Fibroblast of skin of right quadriceps (primary cell): ENCODE measurements at places on chromosomes 12 and 14.

DNA sequence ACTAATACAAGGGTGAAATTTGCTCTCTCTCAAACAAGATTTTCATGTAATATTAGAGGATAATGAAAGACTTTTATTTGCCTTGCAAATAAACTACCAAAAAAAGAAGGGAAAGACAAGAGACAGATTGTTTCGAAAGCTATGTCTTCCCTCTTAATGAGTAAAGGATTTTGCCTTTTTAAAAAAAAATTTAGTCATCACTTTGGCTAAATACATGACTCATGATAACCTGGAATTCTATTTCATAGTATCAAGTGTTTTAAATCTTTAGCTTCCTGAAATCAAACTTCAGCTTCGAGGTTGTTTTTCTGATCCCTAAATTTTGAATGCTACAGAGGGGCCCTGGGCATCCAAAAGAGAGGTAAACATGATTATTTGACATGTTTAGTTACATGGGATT is 144.4 kb downstream of the CCDC59 start:
- no peak for DNase-seq

DNA sequence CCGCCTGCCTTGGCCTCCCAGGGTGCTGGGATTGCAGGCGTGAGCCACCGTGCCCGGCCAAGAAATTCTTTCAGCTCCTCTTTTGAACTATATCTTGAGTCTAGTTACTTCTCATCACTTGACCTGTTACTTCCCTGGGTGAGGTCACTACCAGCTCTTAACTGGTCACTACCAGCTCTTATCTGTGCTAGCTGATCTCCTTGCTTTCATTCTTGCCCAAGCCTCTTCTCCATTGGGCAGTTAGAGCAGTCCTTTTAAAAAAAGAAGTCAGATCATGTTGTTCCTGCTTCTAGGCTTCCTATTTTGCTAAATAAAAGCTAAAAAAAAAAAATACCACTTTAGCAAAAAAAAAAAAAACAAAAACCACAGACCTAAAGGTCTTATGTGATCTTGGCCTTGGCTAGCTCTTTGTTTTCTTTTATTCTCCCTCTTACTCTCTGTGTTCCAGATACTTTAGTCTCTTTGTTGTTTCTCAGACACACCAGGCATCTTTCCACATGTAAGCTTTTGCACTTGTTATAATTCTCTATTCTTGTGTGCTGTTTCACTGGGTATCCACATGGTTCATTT is 63.5 kb downstream of the RAD51B start:
- no peak for DNase-seq

DNA sequence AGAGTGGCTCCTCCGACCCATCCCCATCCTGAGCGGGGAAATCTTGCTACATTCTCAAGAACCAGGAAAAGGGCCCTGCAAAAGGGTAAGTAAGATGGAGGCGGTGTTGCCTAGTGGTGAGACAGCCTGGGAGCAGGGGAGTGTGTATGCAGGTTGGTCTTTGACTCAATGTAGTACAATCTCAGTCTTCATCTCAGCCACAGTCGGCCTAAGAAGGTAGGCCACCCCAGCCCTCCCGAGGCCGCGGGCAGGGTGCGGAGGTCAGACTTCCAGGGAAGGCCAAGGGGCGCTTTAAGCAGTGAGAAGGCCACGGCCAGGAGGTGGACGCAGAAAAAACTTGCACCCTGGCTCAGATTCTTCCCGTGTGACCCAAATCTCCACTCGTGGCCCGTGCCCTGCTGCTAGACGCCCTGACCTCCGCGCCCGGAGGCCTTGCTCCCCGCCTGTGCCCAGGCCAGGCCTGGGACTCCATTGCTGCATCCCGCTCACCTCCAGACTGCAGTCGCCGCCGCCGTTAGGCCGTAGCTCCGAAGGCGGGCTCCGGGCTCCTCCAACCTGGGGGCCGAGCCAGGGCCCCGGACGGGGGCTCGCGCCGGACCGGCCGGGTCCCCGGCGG is 435 bp downstream of the FOXM1 start:
- peak; percentile 33 for DNase-seq

GRCh38 chr14:65776193-65776852 is 363.8 kb downstream of the FUT8 start:
- no peak for DNase-seq

DNA sequence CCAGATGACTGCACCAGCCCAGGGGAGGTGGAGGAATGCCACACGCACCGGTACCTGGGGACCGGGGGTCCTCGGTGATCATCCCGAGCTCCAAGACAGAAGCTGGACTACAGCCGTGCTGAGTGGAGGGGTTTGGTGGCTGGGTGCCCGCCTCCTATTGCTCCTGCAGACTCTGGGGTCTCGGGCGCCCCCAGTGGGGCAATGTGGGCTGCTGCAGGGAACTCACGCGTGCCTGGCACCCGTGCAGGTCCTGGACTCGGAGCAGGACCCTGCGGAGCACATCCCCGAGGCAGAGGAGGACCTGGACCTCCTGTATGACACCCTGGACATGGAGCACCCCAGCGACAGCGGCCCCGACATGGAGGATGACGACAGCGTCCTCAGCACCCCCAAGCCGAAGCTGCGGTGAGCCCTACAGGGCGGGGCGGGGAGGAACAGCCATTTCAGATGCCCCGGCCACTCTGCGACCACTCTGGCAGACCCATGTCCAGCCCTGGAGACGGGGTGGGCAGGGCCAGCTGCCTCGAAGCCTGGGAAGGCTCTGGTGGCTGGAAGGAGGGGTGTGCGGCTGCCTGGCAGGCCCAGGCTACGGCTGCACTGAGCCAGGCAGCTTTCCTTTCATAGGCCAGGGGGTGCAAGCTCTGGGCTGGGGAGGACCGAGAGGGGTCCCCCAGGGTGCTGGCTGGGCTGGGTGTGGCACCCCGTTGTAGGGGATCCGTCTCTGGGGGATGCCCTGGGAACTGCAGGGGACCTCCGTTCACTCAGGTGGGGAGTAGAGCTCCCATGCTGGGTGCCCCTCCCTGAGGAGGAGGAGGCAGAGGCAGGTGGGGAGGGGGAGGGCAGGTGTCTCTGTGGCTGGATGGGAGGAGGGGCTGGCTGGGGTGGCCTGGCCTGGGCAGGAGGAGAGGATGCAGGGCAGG is 21.6 kb upstream of the TEX22 start:
- DNase-seq = no peak

DNA sequence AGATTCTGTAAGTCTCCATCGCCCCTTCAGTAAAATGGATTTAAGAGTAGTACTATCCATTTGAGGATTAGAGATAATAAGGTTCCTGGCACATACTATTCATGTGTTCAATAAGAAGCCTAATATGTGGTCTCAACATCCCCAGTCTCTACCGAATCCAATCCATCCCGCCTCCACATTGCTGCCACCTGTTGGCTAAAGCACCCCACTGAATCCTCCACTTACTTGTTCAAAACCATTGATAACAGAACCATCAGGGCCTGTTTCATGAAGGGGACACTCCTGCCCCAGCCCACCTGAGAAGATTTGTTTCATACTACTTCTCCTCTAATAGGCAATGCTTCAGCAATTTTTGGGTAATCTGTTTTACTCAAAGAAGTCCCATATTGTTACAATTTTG is 147.5 kb downstream of the SLC2A13 start:
- no peak for DNase-seq

- no peak for DNase-seq
These were observed 130.2 kb upstream of the ATP2B1 start for GRCh38 chr12:89838833-89839232.

- peak; percentile 25 for DNase-seq
These were observed 211.9 kb downstream of the APAF1 start for GRCh38 chr12:98856897-98857540.

- no peak for DNase-seq
These were observed 49.1 kb upstream of the GPHB5 start for GRCh38 chr14:63367742-63368364.

- no peak for DNase-seq
These were observed 141.6 kb upstream of the PELI2 start for GRCh38 chr14:55976655-55977054.

DNA sequence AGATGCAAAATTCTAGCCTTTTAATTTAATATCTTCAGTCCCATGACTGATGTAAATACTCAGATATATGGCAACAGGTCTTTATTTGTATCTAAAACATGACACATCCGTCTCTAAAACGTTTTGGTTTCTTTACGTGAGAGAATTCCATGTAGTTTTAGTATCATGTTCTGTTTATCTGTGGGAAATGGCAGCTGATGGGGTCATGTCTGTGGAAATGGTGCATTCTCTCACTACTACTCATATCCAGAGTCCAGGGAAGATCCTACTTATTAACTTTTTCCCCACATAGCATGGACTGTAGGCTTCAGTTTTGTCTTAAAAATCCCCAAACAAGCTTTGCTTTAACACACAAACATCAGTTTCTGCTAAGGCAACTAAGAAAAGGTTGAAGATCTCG is 53.8 kb downstream of the SPTLC2 start:
- peak; percentile 73 for DNase-seq
